GM23248 (cell line): ENCODE measurements at places on chromosomes 3 and 15.
A peak's percentile ranks its signal among the peaks of the same experiment; 100 is the strongest.

DNA sequence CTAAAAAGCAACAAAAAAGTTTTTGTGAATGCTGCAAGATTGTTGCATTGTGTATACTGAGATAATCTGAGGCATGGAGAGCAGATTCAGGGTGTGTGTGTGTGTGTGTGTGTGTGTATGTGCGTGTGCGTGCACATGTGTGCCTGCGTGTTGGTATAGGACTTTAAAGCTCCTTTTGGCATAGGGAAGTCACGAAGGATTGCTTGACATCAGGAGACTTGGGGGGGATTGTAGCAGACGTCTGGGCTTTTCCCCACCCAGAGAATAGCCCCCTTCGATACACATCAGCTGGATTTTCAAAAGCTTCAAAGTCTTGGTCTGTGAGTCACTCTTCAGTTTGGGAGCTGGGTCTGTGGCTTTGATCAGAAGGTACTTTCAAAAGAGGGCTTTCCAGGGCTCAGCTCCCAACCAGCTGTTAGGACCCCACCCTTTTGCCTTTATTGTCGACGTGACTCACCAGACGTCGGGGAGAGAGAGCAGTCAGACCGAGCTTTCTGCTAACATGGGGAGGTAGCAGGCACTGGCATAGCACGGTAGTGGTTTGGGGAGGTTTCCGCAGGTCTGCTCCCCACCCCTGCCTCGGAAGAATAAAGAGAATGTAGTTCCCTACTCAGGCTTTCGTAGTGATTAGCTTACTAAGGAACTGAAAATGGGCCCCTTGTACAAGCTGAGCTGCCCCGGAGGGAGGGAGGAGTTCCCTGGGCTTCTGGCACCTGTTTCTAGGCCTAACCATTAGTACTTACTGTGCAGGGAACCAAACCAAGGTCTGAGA lies 4.7 kb downstream of the BHLHE40 start:
- H3K4me3 ChIP-seq = peak overlapping the region; percentile 90
- peaks cover 51% of the 10 kb centered on the region for H3K4me1 ChIP-seq

GRCh38 chr3:52204337-52205073 lies 6.5 kb downstream of the ALAS1 start:
- no peak overlapping the region for H3K27ac ChIP-seq
- no peak overlapping the region for H3K4me3 ChIP-seq
- H3K4me1 ChIP-seq = no peaks in the 10 kb centered on the region
- DNase-seq = peak; percentile 55

DNA sequence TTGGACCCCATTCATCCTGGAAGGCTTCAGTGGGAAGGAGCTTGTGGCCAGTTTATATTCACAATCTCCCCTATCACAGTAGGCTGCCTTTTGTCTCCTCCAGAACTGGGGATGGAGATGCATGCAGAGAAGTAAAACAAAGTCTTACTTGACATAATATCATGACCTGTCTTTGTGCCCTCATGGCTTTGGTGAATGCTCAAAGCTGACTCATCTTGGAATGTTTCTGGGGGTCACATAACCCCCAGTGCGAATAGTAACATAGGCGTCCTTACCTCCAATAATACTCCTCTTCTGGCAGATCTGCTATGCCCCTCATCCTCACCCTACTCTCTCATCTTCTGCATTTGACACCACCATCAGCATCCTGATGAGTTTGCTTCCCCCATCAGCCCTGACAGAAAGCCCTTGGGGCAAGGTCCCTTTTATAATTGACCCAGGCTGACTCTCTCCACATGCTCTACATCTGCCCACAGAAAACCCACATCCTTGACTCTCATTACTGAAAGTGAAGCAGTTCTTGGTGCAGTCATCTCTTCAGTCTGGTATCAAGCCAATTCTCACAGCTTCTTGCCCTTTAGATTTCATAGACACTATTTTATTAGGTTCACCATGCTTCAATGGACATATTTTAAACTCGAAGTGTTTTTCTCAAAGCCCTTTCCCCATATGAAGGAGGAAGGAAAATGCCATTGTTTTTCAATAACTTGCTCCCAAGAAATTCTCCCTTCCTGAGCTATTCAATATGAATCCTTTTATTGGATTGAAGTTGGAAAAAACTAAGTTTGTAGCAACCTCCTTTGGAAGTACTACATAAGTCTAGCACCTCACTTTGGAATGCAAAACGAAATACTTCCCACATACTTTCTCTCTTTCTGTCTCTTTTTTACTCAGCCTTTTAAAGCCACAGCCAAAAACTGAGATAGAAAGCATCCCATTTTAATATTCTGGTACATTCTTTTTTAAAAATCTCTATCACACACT lies 36.6 kb downstream of the OSTN start:
- H3K36me3 ChIP-seq = no peaks in the 10 kb centered on the region
- H3K27me3 ChIP-seq = no peaks in the 10 kb centered on the region
- peak overlapping the region; percentile 68 for H3K27ac ChIP-seq
- DNase-seq = peak; percentile 73
- H3K4me3 ChIP-seq = peak overlapping the region; percentile 27; the same call in 1 of the 2 replicates
- peaks cover 38% of the 10 kb centered on the region for H3K4me1 ChIP-seq

GRCh38 chr15:40343512-40343911 lies 2.8 kb upstream of the CCDC9B start:
- H3K27me3 ChIP-seq = no peaks in the 10 kb centered on the region
- no peaks in the 10 kb centered on the region for H3K36me3 ChIP-seq
- peak overlapping the region; percentile 99 for H3K27ac ChIP-seq
- peaks cover 47% of the 10 kb centered on the region for H3K4me1 ChIP-seq
- peak overlapping the region; percentile 21; the same call in 1 of the 2 replicates for H3K4me3 ChIP-seq

DNA sequence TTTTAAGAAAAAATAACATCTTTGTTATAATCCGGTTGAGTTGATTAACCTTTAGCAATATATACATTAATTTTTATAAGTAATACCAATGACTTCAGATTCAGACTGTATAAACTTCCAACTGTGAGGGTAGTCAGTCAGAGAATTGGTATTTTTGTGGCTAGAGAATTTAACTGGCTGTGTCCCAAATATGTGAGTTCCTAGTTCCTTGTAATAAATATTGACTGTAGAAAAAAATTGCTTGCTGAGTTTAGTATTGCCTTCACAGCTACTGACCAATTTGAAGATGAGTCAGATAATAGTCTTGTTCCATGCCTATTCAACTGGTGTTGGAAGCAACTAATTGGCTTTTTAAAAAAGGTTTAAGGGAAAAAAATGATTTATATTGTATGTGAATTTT lies 210.8 kb downstream of the GAP43 start:
- peak overlapping the region; percentile 2; the same call in 1 of the 2 replicates for H3K27ac ChIP-seq
- DNase-seq = peak; percentile 88
- no peaks in the 10 kb centered on the region for H3K36me3 ChIP-seq
- no peaks in the 10 kb centered on the region for H3K27me3 ChIP-seq

GRCh38 chr3:150675587-150675986 lies 28.1 kb downstream of the ERICH6 start:
- no peaks in the 10 kb centered on the region for H3K36me3 ChIP-seq
- H3K4me1 ChIP-seq = no peaks in the 10 kb centered on the region
- no peak overlapping the region for H3K27ac ChIP-seq
- no peaks in the 10 kb centered on the region for H3K27me3 ChIP-seq
- DNase-seq = no peak

GRCh38 chr15:45205192-45205591 lies 17.4 kb upstream of the SHF start:
- no peak overlapping the region for H3K27ac ChIP-seq
- no peaks in the 10 kb centered on the region for H3K27me3 ChIP-seq
- peak; percentile 86 for DNase-seq
- no peak overlapping the region for H3K4me3 ChIP-seq
- H3K4me1 ChIP-seq = no peaks in the 10 kb centered on the region
